ENCODE measurements at places on chromosomes 7 and 10. TPM values are rescaled to one million over a fixed set of nuclear protein-coding genes. Genes with fewer than 3 reads are reported as not detected.

SLC16A9 gene
- not detected for polyA plus RNA-seq

TMUB1 gene
- polyA plus RNA-seq: 70.6 TPM

EBF3 gene
- polyA plus RNA-seq: not detected

TMEM236 gene
- not detected for polyA plus RNA-seq

HEPACAM2 gene
- not detected for polyA plus RNA-seq

CHRM2 gene
- polyA plus RNA-seq: not detected

PNLIPRP1 gene
- polyA plus RNA-seq: not detected

NXPH1 gene
- polyA plus RNA-seq: not detected

STOX1 gene
- polyA plus RNA-seq: 1.0 TPM

COL13A1 gene
- polyA plus RNA-seq: not detected

CALML5 gene
- not detected for polyA plus RNA-seq

PON3 gene
- not detected for polyA plus RNA-seq

CALHM1 gene
- not detected for polyA plus RNA-seq

ANXA8 gene
- polyA plus RNA-seq: not detected

PDE1C gene
- polyA plus RNA-seq: not detected

INSYN2A gene
- not detected for polyA plus RNA-seq

ADO gene
- polyA plus RNA-seq: 1.7 TPM

CALCR gene
- polyA plus RNA-seq: not detected

PRLHR gene
- not detected for polyA plus RNA-seq

TFEC gene
- polyA plus RNA-seq: not detected

PSD gene
- 5.3 TPM for polyA plus RNA-seq

CASD1 gene
- polyA plus RNA-seq: 10.0 TPM

CYP3A7 gene
- polyA plus RNA-seq: not detected

ENTPD7 gene
- polyA plus RNA-seq: 0.82 TPM

LRRC17 gene
- not detected for polyA plus RNA-seq

NRAP gene
- polyA plus RNA-seq: not detected

ITGA8 gene
- polyA plus RNA-seq: not detected

SPAG6 gene
- not detected for polyA plus RNA-seq

VWA2 gene
- polyA plus RNA-seq: not detected

MSMB gene
- not detected for polyA plus RNA-seq

FIGNL1 gene
- polyA plus RNA-seq: 7.2 TPM

FKBP6 gene
- polyA plus RNA-seq: not detected
